ENCODE measurements at places on chromosomes 12 and 14.

GRCh38 chr14:103530390-103530789, 1.4 kb downstream of the TRMT61A start:
- peaks cover 7% of the 10 kb centered on the region for H3K27me3 ChIP-seq
- no peak for DNase-seq
- H3K36me3 ChIP-seq: no peaks in the 10 kb centered on the region
- peak overlapping the region; percentile 93 for H3K4me3 ChIP-seq
- H3K27ac ChIP-seq: peak overlapping the region; percentile 16
- H3K4me1 ChIP-seq: peaks cover 32% of the 10 kb centered on the region

DNA sequence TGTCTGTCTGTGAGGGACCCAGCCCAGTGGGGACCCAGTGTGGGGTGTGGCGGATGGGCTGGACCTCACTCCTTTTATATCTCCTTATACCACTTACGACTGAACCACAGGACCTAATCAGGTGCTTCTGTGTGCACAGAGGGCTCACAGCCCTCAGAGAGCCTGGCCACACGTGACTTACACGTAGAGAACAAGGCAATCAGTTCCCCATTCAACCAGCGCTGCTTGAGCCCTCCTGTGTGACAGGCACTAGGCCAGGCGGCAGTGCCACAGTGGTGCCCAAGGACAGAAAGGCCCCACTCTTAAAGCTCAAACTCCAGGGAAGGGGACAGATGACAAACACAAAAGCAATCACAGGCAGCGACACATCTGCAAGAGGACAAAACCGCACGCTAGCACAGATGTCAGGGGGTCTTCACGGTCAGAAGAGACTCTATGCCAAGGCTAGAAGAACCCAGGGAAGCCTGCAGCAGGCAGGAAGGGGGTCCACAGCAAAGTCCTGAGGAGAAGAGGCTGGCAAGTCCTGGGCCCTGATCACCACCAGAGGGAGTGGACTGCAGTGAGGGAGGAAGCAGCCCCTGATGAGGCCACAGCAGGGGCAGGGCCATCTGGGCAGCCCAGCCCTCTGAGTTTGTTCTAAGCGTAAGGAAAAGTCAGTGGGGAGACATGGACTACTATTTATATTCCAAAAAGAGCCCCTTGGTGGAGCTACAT, 39.3 kb downstream of the SETD3 start:
- no peak overlapping the region for H3K27ac ChIP-seq
- H3K36me3 ChIP-seq: peaks cover 23% of the 10 kb centered on the region
- no peak overlapping the region for H3K4me3 ChIP-seq
- no peak for DNase-seq
- no peaks in the 10 kb centered on the region for H3K4me1 ChIP-seq

- H3K27ac ChIP-seq: no peak overlapping the region
- H3K4me1 ChIP-seq: no peaks in the 10 kb centered on the region
- H3K4me3 ChIP-seq: no peak overlapping the region
- no peaks in the 10 kb centered on the region for H3K36me3 ChIP-seq
- DNase-seq: no peak
Measured at GRCh38 chr12:54840244-54840865, 14.0 kb upstream of the MUCL1 start.

DNA sequence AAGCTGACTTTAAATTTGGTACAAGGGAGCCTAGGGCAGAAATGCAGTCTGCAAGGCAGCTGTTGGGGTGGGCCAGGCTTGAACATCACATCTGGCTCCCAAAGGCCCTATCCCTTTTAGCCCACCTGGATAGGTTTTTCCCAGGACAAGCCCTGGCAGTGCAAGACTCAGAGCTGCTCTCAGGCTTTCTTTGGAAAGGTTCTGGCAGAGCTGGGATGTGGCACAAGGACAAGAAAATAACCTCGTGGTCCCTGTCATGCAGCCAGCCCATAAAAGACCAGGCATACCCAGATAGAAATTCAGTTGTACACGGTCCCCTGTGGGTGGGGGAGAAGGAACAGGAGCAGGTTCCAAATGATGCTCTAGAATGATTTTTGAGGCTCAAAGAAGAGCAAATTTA, 206.9 kb downstream of the TTC7B start:
- no peak for DNase-seq
- no peak overlapping the region for H3K27ac ChIP-seq
- H3K36me3 ChIP-seq: peaks cover 11% of the 10 kb centered on the region

GRCh38 chr12:50985322-50985721, 33.0 kb downstream of the HIGD1C start:
- no peaks in the 10 kb centered on the region for H3K4me1 ChIP-seq
- H3K27ac ChIP-seq: peak overlapping the region; percentile 43
- H3K4me3 ChIP-seq: no peak overlapping the region
- DNase-seq: no peak
- no peaks in the 10 kb centered on the region for H3K27me3 ChIP-seq

GRCh38 chr12:94495445-94496115, 35.9 kb upstream of the CEP83 start:
- no peaks in the 10 kb centered on the region for H3K36me3 ChIP-seq
- no peak overlapping the region for H3K27ac ChIP-seq
- H3K27me3 ChIP-seq: peaks cover 19% of the 10 kb centered on the region
- H3K4me3 ChIP-seq: no peak overlapping the region

DNA sequence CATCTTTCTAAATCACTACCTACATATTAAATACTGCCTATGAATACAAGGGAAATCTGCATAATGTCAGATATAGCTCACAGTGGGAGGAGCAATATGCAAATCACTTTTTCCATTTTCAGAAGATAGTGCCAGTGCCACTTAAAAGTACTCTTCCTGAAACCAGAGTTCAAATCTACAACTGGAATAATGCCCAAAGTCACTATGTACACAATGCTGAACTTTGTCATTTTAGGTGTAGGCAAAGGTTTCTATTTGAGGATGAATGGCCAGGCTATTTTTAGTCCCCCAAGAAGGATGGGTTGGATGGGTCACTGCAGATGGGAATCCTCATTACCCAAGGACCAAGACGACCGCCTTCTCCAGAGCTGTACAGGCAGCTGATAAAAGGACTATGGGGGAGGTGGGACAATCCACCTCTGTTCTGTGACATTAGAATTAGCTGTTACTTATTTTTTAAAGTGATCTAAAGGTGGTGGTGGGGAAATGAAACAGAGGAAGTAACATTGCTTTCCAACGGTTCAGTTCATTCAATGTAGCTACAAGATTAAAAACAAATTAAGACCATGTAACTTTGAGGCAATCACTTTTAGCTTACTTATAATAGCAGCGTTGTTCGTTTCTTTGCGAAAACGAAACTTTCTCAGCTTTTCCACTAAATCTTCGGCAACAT, 5.6 kb downstream of the GMFB start:
- peaks cover 27% of the 10 kb centered on the region for H3K36me3 ChIP-seq
- DNase-seq: no peak
- no peaks in the 10 kb centered on the region for H3K27me3 ChIP-seq
- peaks cover 34% of the 10 kb centered on the region for H3K4me1 ChIP-seq
- H3K4me3 ChIP-seq: no peak overlapping the region
- H3K27ac ChIP-seq: no peak overlapping the region

- no peaks in the 10 kb centered on the region for H3K36me3 ChIP-seq
- H3K4me1 ChIP-seq: peaks cover 6% of the 10 kb centered on the region
- no peak overlapping the region for H3K27ac ChIP-seq
- no peaks in the 10 kb centered on the region for H3K27me3 ChIP-seq
Measured at GRCh38 chr12:84315926-84316325, 596.7 kb downstream of the SLC6A15 start.

DNA sequence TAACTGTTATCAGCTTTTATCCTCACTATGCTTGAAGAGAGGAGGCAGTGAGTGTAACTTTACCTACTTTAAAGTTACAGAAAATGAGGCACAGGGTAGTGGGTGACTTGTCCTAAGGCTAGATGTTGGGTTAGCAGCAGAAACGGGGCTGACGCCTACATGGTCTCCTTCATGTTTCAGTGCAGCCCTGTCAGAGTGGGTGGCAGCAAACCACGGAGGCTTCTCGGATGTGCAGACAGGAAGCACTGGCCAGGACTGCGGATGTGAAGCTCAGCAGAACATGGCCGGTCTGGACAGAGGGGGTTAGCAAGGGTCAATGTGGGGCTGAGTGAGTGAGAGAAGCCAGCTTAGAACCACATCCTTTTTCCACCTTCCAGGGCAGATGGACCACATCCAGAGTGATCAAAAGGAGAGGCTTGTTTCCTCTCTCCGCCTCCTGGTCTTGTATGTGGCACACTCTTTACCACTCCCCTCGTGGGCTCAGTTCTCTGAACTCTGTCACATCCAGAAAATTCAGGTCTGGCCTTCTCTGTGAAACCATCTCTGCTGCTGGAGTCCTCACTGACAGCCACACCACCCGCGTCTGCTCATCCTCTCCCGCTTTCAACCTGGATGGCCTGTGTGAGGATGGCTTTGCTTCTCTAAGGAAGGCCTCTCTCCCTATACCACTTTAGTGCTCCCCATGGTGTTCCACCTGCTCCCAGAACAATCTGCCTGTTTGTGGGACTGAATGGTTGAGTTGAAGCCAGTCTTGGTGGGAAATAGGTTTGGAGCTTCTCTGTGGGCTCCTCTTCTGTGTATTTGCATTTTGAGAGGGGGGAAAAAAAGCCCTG, 14.1 kb downstream of the SUSD6 start:
- no peak overlapping the region for H3K27ac ChIP-seq
- H3K27me3 ChIP-seq: no peaks in the 10 kb centered on the region
- no peak overlapping the region for H3K4me3 ChIP-seq
- no peaks in the 10 kb centered on the region for H3K36me3 ChIP-seq
- no peak for DNase-seq
- H3K4me1 ChIP-seq: peaks cover 38% of the 10 kb centered on the region

GRCh38 chr12:254039-254438, 8.6 kb downstream of the SLC6A13 start:
- no peaks in the 10 kb centered on the region for H3K36me3 ChIP-seq
- peaks cover 12% of the 10 kb centered on the region for H3K4me1 ChIP-seq
- H3K27me3 ChIP-seq: peaks cover 50% of the 10 kb centered on the region
- no peak overlapping the region for H3K27ac ChIP-seq

DNA sequence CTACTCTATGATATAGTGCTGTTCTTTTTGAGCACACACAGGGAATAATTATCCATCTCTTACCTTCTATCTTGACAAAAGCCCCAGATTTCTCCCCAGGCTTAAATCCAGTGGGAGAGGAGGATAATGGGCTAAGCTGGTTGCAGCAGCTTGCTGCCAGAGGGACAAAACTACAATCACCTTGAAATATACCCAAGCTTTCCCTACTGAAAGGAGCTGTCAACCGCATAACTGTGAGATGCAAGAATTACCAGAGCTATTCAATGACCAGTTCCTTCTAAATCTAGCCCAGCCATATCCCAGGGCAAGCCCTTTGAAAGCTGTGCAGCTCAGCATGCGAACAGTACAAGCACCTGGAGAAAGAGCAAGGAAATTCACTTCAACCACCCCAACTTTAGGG, 943 bp upstream of the MGAT4C start:
- DNase-seq: no peak
- no peaks in the 10 kb centered on the region for H3K36me3 ChIP-seq
- no peaks in the 10 kb centered on the region for H3K27me3 ChIP-seq
- no peak overlapping the region for H3K4me3 ChIP-seq

DNA sequence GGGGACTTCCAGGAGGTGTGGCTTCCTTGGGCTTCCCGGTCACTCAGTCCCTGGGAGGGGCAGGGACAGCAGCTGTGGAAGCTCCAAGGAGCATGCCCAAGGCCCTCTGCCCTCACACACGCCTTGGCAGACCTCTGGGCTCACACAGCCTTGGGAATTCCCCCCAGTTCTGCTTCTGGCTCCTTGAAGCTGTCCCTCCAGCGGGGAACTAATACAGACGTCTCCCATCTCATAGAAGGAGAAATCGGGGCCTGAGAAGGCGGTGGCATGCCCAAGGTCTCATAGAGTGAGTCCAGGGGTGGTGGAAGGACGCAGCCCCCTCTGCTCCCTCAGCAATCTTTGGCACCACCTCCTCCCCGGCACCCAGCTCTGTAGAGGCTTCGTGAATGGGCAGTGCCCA, 15.7 kb upstream of the TMEM119 start:
- H3K4me3 ChIP-seq: no peak overlapping the region
- no peaks in the 10 kb centered on the region for H3K27me3 ChIP-seq
- H3K27ac ChIP-seq: no peak overlapping the region
- peaks cover 6% of the 10 kb centered on the region for H3K4me1 ChIP-seq
- H3K36me3 ChIP-seq: no peaks in the 10 kb centered on the region

DNA sequence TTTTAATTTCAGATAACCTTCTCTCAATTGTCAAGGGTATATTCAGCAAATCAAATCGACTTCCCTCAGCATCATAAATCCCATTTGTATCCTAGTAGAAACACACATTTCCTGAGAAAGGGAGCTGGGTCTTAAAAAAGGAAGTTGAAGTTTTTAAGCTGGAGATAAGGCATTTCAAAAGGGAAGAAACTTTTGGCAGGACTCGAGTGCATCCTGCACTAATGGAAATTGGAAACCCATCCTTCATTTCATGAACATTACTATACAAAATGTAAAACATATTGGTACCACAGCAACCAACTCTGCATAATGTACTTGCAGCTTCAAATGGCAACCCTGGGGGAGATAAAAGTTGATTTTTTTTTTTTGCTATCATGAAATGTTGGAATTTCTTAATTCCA, 23.7 kb upstream of the TMCC3 start:
- H3K27me3 ChIP-seq: no peaks in the 10 kb centered on the region
- H3K4me3 ChIP-seq: no peak overlapping the region
- no peak for DNase-seq
- peaks cover 45% of the 10 kb centered on the region for H3K4me1 ChIP-seq

DNA sequence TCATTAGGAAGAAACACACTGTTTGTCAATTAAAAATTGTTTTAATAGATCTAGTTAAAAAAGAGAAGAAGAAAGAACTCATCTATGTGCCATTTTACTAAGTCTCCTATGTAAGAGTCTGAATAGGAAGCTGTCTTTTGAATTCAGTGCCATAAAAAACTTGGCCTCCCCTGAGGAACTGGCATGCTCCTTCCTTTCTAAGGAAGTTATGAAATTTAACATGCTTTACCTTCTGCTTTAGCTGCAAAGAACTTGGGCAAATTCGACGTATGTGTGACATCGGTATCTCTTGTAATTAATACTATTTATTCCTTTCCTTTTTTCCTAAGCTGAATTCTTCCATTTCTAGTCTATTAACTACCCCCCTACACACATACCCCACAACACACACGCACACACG, 12.5 kb downstream of the TM7SF3 start:
- no peaks in the 10 kb centered on the region for H3K27me3 ChIP-seq
- peaks cover 7% of the 10 kb centered on the region for H3K4me1 ChIP-seq
- no peak overlapping the region for H3K27ac ChIP-seq
- H3K4me3 ChIP-seq: no peak overlapping the region
- peaks cover 18% of the 10 kb centered on the region for H3K36me3 ChIP-seq

DNA sequence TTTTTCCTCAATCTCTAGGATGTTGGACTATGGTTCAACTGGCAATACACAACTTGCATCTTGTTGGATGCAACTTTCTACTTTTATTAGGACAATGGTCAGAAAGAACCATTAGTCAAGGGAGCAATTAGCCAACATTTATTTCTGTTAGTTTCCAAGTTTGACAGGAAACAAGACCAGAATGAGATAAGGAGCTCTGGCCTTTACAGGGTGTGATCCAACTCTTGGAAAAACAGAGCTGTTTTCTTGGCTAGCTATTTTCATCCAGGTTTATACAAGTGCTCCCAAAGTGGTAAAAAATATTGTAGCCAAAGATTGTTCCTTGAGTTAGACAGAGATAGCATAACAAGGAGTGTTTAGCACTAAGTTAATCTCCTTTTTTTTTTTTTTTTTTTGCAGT, 3.9 kb upstream of the SYNE2 start:
- DNase-seq: no peak
- H3K36me3 ChIP-seq: no peaks in the 10 kb centered on the region
- peaks cover 4% of the 10 kb centered on the region for H3K4me1 ChIP-seq
- peaks cover 3% of the 10 kb centered on the region for H3K27me3 ChIP-seq
- H3K27ac ChIP-seq: no peak overlapping the region
- no peak overlapping the region for H3K4me3 ChIP-seq

Data from mesothelial cell of epicardium (in vitro differentiated cells).